Activated T-helper 17 cell treated with anti-CD3 and anti-CD28 coated beads, Interleukin-2, amount 50 U/mL, for 72 hours (primary cell): ENCODE measurements at places on chromosomes 16 and 17. TPM values are rescaled to one million over a fixed set of nuclear protein-coding genes. Genes with fewer than 3 reads are reported as not detected.

GRCh38 chr17:35890774-35891155 is 10.6 kb upstream of the CCL5 start:
- ATAC-seq: peak; percentile 41

DNA sequence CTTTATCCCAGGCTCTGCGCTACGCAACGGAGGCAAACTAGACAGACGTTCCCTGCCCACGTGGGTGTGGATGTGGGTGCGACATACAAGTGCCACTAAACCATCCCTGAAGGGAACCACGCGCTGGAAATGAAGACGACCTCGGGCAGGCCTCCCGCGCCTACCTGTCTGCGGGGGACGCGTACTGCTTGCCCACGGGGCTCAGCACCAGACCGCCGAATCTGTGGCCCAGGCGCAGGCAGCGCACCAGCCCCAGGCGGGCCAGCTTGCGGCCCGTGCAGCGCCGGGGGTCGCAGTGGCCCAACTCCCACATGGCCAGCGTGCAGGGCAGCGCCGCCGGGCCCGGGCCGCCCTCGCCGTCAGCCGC is 480 bp downstream of the TSR3 start:
- peak; percentile 19 for ATAC-seq

GRCh38 chr17:5583426-5584382 is 605 bp downstream of the NLRP1 start:
- ATAC-seq: peak; percentile 29

DNA sequence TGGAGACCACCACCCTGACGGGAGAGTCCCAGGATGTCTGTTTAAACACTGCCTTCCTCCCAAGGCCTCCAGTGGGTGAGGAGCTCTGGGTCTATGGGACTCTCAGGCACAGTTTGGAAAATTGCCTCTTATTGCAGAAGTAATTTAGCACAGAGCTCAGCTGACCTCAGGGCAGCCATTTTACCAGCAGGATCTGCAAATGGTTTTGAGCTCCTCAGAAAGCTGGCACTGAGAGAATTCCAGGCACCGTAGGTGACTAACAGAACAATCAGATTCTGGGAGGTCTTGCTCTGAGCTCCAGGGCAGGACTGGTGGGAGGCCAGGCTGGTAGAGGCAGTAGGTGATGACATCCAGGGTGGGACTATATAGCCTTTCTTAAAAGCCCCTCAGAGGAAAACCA is 17.3 kb upstream of the C16orf74 start:
- ATAC-seq: no peak

DNA sequence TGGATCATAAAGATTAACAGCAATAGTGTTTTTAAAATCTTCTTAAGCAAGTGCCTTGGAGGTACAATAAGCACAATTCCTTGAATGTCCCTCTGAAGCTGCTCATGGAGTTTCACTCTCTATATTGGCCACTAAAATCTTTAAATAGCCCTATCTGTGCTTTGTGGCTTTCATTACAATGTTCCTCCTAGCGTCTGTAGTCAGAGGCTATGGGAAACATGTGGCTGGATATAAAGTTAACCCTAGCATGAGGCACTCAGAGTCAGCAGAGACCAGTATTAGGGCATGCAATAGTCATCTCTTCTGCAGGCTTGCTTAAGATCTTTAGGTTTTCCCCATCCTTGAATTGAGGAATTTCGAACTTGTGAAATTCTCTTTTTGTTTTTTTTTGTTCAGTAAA is 668.2 kb downstream of the CDH11 start:
- no peak for ATAC-seq

DNA sequence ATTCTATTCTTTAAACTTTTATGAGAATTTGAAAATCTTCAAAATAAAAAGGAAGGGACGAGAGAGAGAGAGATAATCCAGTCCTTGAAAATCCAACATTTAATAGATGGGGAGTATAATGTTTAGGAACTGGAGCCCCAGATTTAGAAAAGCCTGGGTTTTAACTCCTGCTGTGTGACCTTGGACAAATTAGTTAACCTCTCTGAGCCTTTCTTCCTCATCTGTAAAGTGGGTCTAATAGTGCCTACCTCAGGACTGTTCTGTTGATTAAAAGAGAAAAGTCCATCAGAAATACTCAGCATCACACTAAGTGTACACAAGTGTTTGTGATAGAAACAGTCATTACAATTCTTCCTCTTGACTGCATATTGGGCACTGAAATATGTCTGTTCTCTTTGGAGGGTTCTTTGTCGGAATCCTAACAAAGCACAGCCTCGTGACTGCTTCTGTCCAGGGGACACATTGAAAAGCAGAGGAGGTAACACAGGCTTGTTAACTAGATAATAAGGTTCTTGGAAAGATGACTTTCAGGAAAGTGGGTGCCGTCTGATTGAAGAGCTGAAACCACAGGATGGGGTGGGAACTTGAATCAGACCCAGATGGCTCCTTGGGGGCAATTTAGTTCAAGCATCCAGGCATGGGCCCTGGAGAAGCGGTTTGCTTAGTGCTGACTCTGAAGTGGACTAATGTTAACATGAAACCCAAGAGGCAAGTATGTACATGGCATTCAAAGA is 128.2 kb downstream of the CLEC16A start:
- ATAC-seq: no peak

CDC27 gene
- 122 TPM for total RNA-seq

CACNA1G gene
- not detected for total RNA-seq
